MG63 (cell line): ENCODE measurements at places on chromosomes 5 and 9. TPM values are rescaled to one million over a fixed set of nuclear protein-coding genes. Genes with fewer than 3 reads are reported as not detected.

DNA sequence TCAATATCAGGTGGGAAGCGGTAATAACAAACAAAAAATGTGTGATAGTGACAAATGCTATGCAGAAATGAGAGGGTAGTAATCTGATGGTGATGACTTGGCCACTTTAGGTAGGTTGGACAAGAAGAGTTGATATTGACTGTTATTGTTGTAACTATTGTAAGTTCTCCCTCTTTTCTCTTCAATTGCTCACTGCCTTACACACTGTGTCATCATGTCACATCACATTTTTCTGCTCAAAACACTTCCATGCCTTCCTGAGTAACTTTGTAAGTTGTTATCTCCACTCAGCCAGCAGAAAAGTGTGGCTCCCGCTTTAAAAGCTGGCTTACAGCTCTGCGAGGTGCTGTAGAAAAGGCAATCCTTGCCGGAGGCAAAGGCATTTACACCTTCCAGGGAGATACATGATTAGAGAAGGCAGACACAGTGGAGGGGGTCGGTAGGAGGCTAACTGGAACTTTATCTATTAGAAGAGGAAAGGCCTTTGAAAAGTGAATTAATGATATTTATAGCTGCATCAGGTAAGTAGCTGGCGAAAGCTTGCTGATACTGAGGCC, 85.2 kb upstream of the CLINT1 start:
- DNase-seq = no peak

DNA sequence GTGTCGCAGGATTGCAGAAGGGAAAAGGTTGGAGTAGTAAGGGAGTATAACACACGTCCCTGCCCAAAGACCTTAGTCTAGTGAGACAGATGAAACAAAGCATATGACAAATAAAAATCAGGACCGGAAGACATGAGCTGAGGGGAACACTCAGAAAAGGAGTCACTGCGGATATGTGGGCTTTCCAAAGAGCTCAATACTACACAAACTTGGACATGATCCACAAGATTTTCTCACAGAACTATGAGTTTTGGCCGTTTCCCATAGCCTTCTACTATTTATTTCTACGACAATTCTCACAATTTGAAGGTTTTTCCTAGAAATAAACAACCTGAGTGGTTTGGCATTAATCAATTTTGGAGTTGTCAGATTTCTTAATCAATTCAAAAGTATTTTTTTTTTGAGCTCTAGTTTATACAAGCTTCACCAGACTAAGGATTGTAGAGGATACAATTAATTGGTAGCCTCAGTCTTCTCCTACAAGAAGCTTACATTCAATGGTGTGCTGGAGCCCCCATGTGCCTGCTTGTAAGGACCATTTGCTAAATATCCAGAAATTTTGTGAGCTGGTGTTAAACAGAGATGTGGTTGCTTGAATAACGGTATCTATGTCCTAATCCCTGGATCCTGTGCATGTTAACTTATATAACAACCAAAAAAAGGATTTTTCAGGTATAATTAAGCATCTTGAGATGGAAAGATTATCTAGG, 91.4 kb downstream of the ADAMTS12 start:
- DNase-seq = no peak

DNA sequence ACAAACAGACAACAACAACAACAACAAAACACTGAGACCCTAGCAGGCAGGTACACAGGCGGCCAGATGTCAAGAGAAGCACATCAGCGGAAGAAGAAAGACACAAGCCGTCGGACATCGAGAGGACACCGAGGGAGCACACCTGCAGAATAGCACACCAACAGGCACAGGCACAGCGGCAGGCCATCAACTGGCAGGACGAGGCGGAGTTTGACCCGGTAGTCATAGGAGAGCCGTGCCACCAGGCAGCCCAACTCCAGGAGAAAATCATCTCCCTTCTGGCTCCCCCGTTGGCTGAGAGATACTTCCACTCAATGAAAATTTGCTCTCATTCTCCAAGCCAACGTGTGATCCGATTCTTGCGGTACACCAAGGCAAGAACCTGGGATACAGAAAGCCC, 352.1 kb upstream of the IZUMO3 start:
- DNase-seq = no peak

- DNase-seq = peak; percentile 89
These were observed 41.4 kb upstream of the DAB2IP start for GRCh38 chr9:121609822-121610637.

DNA sequence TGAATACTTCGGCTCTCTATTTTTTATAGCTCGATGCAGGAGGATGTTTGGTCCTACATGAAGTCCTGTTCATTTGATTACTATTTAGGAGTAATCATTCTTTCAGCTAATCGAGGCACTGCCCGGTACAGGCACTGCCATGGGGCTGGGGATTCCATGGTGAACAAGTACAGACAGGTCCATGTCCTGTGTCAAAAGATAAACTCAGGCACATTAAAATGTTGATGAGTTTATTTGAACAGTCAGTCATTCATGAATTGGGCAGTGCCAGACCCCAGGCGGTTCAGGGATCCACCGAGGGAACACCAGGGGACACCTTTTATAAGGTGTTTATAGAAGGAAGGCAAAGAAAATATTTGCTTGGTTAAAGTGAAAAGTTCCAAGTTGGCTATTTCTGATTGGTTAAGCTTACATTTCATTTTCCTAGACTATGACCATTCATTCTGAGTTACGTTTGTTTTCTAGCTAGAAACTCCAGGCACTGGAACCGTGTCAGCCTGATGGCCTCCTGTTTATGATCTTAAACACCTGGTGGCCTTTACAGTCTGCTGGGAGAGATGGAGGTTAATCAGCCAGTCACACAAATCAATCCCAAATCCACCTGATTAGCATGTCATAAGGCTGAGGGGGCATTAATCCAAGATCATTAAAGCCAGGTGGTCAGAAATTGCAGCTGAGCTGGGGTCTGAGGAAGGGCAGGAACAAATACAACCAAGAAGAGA, 47.0 kb upstream of the TDRD7 start:
- no peak for DNase-seq

- DNase-seq = no peak
These were observed 6.1 kb downstream of the RICTOR start for GRCh38 chr5:39068099-39068498.

DNA sequence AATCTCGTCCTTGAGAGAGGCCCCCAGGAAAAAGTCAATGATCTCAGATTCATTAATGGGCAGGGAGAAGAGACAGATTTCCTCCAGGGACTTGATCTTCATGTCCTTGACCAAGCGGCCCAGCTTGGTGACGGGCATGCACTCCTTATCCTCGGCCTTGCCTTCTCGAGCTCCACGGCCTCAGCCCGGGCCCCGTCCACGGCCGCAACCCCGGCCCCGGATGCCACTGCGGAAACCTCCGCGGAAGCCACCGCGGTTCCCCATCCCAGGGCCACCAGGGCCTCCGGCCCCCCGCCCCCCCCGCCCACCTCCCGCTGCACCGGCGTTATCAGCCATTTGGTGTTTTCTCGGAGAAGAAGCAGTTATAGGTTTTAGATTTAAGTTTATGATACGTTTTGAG, 18.3 kb downstream of the INVS start:
- no peak for DNase-seq

GRCh38 chr5:94645053-94645452, 26.6 kb downstream of the SLF1 start:
- DNase-seq = no peak

GRCh38 chr9:132784286-132784830, 93.7 kb downstream of the AK8 start:
- no peak for DNase-seq

- no peak for DNase-seq
These were observed 2.4 kb upstream of the SLC27A4 start for GRCh38 chr9:128337936-128338335.

DNA sequence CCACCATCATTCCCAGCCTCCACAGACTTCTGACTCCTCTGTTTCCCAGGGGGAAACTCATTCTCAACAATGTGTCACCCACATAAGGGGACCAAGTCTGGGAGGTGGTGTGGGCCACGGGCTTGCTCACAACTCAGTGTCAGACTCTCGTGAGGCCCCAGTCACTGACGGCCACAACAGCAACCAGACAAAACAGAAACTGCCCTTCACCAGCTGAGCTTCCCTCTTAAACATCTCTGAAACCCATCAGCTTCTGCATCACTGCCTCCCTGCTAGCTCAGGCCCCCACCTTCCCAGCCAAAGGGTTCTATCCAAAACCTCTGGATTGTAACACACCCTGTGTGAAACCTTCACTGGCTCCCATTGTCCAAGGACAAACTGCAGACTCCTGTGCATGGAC, 273.4 kb downstream of the CDK5RAP2 start:
- DNase-seq = no peak

GRCh38 chr9:108439947-108440346, 415.8 kb downstream of the ACTL7B start:
- no peak for DNase-seq

DNA sequence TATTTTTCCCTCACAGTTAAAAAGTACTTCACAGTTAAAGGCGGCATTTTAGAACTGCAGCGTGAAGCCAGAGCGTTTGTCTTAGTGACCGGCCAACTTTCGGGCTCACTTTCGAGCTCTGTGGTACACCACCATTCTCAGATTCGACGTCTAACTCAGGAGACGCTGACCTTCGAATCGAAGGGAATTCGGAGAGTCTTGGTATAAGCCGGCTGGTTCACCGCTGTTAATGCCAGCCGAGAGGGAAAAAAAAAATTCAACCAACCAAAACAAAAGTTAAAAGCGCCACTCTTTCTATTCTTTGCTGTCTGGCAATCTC, 544 bp upstream of the SNX24 start:
- no peak for DNase-seq

- no peak for DNase-seq
These were observed 349.9 kb downstream of the EFNA5 start for GRCh38 chr5:107320846-107321245.

GRCh38 chr5:100424787-100425186, 110.4 kb upstream of the FAM174A start:
- no peak for DNase-seq

DNA sequence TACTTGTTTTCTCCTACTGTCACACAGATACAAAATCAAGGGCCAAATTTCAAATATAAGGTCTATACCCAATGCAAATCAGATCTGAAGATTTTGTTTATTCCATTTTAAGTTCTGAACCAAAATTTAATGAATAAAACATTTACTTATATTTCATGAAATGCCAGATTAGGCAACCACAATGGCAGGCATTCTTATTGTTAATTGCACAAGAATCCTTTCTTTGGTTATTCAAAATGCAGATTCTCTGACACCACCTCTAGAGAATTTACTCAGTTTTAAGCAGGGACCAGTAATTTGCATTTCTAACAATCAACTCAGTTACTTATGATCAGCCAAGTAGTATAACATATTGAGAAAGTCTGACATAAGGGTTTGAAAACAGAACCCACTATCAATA, 972.4 kb upstream of the ACO1 start:
- no peak for DNase-seq

- no peak for DNase-seq
These were observed 664.2 kb upstream of the ZNF608 start for GRCh38 chr5:125410537-125411070.

DNA sequence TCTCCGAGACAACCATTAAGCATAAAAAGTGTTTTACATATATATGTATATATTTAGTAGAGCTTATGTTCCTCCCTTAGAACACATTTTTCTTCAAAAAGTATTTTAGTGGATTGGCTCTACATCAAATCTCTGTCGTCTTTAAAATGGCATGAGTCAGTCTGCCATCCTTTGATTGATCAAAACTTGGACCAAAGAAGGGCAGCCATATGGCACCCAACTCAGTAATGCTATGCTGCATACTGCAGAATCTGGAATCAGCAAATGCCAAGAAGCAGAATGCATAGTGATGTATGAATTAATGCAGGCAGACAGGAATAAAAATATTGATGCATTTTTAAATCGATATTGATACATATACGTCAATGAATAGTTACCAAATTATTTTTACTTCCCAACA, 1074.4 kb downstream of the PTPRD start:
- no peak for DNase-seq

DNA sequence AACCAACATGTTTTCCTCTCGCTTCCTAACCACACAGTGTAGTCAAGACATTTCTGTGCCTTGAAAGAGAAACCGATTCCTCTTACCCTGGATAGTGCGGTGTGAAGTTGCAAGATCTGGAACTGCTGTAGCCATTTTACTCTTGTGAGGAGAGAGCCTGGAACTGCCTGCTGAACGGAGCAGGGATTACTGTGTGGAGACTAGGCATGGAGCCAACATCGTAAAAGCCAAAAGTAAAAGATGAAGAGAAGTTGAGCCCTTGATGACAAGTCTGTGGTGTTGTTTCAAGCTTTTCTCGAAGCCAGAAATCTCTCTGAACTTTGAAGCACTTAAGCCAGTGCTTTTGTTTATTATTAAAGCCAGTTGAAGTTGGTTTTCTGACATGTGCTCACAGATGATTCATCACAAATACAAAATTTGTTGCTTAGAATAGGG, 110.1 kb upstream of the GRIN3A start:
- peak; percentile 65 for DNase-seq

DNA sequence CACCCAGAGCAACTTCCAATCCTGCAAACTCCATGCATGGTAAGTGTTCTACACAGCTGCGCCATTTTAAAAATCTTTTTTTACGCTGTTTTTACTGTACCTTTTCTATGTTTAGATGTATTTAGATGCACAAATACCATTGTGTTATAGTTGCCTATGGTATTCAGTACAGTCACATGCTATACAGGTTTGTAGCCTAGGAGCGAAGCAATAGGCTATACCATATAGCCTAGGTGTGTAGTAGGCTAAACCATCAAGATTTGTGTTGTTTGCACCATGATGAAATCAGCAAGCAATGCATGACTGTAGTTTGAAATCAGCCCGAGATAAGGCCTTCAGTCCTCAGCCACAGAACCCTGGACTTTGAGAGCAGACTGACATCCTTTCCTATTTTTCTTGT, 101.2 kb downstream of the LIX1 start:
- no peak for DNase-seq

DNA sequence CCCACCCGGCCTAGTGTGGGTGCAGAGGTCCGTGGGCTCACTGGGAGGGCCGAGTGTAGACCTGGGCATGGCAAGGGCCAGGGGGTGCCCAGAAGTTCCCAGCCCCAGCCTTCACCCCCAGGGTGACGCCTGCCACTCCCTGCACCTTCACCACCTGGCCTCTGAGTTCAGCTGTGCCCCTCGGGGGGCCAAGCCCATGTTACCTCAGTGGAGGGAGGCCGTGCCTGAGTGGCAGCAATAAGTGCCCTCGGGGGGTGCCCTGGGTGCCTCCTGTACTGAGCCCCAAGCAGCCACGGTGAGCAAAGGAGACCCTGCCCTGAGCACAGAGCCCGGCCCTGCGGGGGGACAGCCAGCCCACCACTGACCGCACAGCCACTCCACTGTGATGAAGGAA, 10.3 kb upstream of the FCN2 start:
- no peak for DNase-seq

- no peak for DNase-seq
These were observed 218.0 kb downstream of the PIK3R1 start for GRCh38 chr5:68433526-68433922.

GRCh38 chr9:128575469-128575868, 23.1 kb downstream of the SPTAN1 start:
- DNase-seq = no peak

The PCDHGB3 gene
- 0.81 TPM in 1 of 2 replicates, not detected in the other for total RNA-seq

The RAD1 gene
- total RNA-seq = 30.9 and 36.2 TPM in 2 replicates

The FGFR4 gene
- total RNA-seq = 51.3 and 96.6 TPM in 2 replicates

The PCDHB2 gene
- 6.0 and 7.0 TPM in 2 replicates for total RNA-seq

The PCDHA9 gene
- total RNA-seq = not detected in 2 replicates

The LCN6 gene
- not detected in 2 replicates for total RNA-seq

The PCA3 gene
- total RNA-seq = not detected in 2 replicates

The PCDHGB4 gene
- total RNA-seq = 0.17 and 0.26 TPM in 2 replicates

The CKMT2 gene
- not detected in 2 replicates for total RNA-seq

The TRAF1 gene
- 0.67 and 0.79 TPM in 2 replicates for total RNA-seq

The OCLN gene
- 0.74 and 2.1 TPM in 2 replicates for total RNA-seq
